T-helper 17 cell (primary cell): ENCODE measurements at places on chromosomes 7 and 10. TPM values are rescaled to one million over a fixed set of nuclear protein-coding genes. Genes with fewer than 3 reads are reported as not detected.

DNA sequence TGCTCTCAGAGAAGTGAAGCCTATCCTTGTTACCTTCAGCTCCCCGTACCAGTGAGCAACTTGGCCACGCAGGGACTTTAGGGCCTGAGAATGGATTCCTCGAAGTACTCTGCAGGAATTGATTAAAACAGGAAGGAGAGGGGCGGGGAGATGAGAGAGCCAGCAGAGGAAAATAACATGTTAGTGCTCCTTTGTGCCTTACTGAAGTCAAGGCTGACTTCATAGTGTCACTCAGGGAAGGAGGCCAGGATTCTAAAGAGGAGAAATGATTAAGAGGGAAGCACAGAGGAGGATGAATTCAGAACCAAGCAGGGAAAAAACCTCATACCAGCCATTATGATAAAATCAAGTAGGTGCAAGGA is 195.6 kb upstream of the RHOBTB1 start:
- H3K27me3 ChIP-seq = peaks cover 21% of the 10 kb centered on the region
- DNase-seq = no peak
- H3K4me3 ChIP-seq = no peak overlapping the region
- no peak overlapping the region for H3K27ac ChIP-seq

The ST7 gene
- 6.1 TPM for total RNA-seq

The DEPP1 gene
- 1.4 TPM for total RNA-seq

GRCh38 chr7:40629891-40630290 is 495.1 kb downstream of the SUGCT start:
- no peak overlapping the region for H3K27ac ChIP-seq
- H3K36me3 ChIP-seq = no peaks in the 10 kb centered on the region
- no peaks in the 10 kb centered on the region for H3K4me1 ChIP-seq
- H3K4me3 ChIP-seq = no peak overlapping the region

The ACTL6B gene
- not detected for total RNA-seq
